ENCODE measurements at places on chromosomes 3 and 15.

- peak; percentile 78 for DNase-seq
These were observed at the start of gene AMOTL2 for GRCh38 chr3:134374105-134374790. AMOTL2 (minus strand) TSS chr3:134374447; CDS start chr3:134371433, 3,014 bp downstream.

DNA sequence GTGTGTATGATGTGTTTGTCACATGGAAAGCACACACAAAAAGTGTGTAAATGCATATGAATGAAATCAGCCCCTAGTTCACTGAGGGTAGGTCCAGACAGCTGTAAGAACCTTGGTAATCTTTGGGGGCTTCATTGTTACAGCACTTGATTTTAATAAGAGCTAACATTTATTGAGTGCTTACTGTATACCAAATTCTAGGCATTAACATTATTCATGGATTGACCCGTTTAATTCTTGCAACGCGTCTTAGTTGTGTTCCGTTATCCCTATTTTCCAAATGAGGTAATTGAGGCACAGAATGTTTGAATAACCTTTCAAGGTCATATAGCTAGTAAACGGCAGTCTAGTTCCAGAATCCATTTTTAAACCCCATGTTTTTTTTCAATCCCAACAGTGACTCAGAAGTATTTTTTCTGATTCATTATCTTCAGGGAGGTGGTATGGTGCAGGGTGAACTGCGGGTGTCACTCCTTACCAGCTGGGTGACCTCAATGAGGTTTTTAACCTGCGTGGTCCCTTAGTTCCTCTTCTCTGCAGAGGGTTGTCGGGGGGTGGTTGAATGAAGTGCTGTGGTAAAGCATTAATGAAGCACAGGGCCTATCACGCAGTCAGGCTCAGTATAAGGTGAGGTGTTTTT, 14.2 kb downstream of the RAB8B start:
- no peak for DNase-seq

DNA sequence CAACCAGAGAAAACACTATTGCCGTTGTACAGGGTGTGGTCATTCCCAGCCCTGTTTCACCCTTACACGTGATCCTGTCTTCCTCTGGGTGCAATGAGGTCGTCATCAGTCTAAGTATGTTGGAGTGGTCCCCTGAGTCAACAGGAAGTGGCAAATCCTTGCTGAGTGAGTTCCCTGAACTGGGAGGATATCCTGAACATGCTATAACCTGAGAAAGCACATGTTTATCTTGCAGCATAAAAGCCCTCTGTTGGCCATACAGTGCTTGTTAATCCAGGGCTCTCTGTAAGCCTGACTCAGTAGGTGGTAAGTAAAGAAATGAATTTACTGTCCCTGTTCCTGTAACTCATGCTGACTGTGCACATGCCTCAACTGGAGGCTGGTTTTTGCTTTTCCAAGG, 477.8 kb upstream of the RGMA start:
- DNase-seq: no peak

DNA sequence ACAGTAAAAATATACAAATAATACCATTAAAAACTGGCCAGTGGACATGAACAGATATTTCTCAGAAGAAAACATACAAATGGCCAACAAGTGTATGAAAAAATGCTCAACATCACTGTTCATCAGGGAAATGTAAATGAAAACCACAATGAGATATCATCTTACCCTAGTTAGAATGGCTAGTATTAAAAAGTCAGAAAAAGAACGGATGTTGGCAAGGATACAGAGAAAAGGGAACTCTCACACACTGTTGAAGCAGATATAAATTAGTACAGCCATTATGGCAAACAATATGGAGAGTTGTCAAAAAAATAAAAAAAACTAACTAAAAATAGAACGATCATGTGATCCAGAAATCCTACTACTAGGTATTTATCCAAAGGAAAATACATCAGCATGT, 222.7 kb upstream of the NAALADL2 start:
- no peak for DNase-seq

- no peak for DNase-seq
These were observed 239.7 kb upstream of the BHLHE40 start for GRCh38 chr3:4739289-4740236.
